Neural progenitor cell (in vitro differentiated cells): ENCODE measurements at places on chromosomes 4 and X. TPM values are rescaled to one million over a fixed set of nuclear protein-coding genes. Genes with fewer than 3 reads are reported as not detected.

- no peak for DNase-seq
Measured at GRCh38 chr4:102431608-102431961, 69.6 kb upstream of the NFKB1 start.

DNA sequence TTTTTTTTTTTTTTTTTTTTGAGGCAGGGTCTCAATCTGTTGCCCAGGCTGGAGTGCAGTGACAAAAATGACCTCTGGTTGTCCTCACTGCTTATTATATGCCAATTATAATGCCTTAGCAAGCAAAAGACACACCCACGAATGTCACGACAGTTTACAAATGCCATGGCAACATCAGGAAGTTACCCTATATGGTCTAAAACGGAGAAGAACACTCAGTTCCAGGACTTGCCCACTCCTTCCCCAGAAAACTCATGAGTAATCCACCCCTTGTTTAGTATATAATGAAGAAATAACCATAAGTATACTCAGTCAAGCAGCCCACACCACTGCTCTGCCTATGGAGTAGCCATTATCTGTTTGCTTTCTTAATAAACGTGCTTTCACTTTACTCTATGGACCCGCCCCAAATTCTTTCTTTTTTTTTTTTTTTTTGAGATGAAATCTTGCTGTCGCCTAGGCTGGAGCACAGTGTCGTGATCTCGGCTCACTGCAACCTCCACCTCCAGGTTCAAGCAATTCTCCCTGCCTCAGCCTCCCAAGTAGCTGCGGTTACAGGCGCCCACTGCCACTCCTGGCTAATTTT is 106.2 kb downstream of the SMIM20 start:
- DNase-seq: no peak

- peak; percentile 41 for DNase-seq
Measured at GRCh38 chr4:142567620-142568451, 278.3 kb downstream of the INPP4B start.

- DNase-seq: no peak
Measured at GRCh38 chrX:137896123-137896522, 330.2 kb downstream of the ZIC3 start.

ATP5ME gene
- total RNA-seq: 95.1 and 114 TPM in 2 replicates

ASMT gene
- 0.28 TPM in 1 of 2 replicates, not detected in the other for total RNA-seq

FABP2 gene
- total RNA-seq: not detected in 2 replicates
